ENCODE measurements at places on chromosomes 2 and 18.

DNA sequence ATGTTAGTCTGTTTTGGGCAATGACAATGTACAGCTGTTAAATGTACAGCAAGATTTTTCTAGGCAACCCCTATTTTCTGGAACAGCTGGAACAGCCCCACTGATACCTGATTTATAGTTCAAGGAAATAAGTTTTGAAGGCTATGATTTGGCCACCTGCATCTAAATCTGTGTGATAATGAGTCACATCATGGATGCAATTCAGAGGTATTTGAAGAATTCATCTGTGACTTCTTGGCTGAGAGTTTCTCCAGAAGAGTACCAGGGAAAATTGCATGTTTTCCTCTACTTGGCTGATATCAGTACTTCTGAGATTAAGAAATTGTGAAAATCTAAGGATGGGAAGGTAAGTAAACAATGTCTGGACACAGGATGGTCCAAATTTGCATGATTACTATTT, 40.7 kb upstream of the NT5C1B start:
- no peak for DNase-seq

DNA sequence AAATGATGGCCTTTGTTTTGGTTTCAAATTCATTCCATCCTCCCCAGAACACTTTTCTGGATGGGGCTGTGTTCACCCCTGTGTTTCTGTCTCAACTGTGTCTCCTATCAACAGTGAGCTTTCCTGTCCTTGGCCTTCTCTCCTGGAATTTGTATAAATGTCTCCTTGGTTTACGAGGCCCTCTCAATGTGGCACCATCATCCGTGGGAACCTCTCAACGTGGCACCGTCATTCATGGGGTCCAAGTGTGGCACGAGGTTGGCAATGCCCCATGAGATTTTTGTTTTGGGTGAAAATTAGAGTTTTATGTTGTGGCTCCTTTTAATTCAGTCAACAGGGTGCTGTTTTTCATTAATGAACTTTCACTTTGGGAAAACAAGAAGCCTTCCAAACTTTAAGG, 280.7 kb upstream of the SALL3 start:
- DNase-seq = no peak

- no peak for DNase-seq
Observed at GRCh38 chr2:106085181-106085940, 108.7 kb downstream of the UXS1 start.

- DNase-seq = no peak
Observed at GRCh38 chr2:188808947-188809355, 165.2 kb upstream of the COL3A1 start.

DNA sequence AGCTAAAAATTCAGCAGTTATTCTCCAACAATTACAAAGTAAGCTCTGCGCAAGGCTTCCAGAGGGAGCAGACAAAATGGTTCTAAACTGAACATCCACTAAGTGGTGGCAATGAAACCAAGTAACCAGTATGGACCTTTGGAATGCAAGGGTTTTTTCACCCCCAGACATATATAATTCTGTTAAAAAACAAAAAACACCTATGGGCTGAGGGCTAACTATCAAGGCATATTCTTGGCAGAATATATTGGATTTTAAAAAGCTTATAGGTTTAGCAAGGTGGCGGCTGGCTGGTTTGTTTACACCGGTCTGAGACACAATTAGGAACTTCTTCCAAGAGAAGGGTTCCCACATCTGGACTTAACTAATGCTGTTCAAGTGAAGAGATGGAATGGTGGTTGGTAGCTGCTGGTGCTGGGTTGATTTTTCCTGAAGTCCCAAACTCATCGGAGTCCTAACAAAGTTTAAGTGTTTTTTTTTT, 2.8 kb downstream of the ZFP36L2 start:
- DNase-seq = no peak

GRCh38 chr2:25201794-25202193, 33.4 kb upstream of the POMC start:
- DNase-seq = no peak
